HEK293T (cell line): ENCODE measurements at places on chromosomes 13 and 19.

DNA sequence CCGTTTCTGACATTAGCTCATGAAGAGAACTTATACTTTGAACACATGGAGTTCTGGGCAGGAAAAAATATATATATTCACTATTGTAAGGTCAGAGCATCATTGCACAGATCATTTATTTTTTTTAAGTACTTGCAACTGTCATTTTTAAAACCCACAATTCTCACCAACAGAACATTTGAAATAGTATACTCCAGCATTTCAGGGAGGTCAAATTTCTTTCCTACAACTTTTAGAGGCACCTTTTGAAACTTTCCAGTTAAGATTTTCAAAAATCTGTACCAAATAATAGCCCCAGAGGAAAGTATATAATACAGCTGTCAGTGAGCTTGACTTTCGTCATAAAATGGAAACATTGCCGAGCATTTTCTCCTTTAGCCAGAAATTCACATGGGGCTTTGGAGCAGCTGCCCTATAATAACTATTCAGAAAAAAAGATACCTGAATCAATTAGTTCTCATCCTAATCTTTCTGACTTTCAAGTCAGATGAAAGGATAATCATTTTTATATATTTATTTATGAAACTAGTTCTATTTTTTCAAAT lies 10.9 kb downstream of the KCTD12 start:
- DNase-seq, result no peak

DNA sequence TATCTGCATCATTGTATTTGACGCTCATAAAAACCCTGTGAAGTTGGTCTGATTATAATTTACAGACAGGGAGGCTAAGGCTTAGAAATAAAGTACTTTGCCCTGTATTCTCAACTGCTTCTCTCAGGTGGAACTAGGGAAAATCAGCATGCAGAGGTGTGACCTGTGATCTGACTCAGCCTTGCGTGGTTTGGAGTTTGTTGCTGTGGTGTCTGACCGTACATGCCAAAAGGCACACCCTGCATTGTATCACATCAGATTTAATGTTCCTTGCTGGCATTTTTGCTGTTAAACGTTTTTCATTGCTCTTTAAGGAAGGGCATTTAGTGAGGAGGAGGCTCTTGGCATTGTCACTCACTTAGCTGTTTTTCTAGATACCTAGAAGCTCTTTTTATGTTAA lies 58.8 kb upstream of the C1QTNF9B start:
- DNase-seq, result no peak

DNA sequence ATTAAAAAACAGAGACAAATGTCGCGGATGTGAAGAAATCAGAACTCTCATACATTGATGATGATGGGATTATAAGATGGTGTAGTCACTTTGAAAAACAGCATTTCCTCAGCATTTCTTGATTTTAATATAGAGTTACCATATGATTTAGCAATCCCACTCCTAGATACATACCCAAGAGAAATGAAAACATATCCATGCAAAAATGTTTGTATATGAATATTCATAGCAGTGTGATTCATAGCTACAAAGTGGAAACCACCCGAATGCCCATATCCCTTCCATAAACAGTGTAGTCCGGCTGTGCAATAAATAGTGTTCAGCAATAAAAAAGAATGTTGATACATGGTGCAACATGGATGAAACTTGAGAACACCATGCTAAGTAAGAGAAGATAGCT lies 44.6 kb downstream of the DPY19L3 start:
- no peak for DNase-seq

DNA sequence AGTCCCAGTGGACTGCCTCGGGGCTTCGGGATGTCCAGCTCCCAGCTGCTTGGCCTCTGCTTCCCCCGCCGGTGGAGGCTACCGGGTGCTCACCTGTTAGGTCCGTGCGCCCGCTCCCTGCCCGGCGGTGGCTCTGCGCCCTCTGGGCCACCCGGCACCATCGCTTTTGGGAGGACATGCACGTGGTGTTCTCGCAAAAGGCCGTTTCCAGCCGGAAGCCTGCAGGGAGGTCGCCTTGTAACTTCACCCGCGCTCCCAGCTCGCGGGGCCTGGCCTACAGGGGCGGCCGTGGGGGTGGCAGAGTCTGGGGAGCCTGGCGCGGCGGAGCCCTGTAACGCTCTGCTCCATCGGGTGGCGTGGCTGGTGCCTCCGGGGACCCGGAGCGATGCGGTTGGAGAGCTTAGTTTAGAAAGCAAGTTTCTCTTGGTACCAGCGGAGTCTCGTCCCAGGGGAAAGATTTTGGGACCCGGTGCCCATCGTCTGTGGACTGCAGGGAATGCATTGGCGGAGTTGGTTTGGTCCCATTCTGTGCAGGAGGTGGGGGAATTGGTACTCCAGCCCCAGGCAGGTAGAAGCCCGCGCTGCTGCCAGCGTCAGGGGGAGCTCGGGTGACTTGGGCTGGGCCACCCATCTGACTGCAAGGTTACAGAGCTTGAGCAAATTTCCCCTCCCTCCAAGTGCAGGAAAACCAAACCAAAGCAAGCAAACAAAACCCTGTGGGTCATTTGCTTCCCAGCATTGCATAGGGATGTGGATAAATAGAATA lies 673 bp downstream of the SPATA13 start:
- DNase-seq, result no peak

- no peak for DNase-seq
Observed at GRCh38 chr13:111526922-111527321, 206.5 kb downstream of the TEX29 start.

- no peak for DNase-seq
Observed at GRCh38 chr19:18265582-18265981, 8.7 kb downstream of the IQCN start.

DNA sequence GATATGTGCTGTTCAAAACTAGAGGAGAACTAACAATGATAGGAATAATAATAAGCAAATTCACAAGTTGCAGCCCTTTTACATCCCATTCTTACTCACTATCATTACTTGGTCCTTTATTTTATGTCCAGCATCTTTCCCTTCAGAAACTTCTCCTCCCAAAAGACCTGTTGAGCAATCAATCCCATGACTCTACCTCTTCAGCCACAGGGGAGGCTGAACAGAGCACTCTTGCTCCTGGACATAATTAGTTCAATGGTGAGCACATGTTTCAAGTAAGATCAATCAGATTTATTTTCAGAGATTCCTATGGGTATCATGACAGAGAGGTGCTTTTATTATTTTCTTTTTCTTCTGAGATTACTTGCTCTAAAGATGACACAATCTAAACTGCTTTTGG lies 260.0 kb downstream of the COG6 start:
- DNase-seq, result no peak

- DNase-seq, result no peak
Observed at GRCh38 chr19:50409347-50409746, 9.4 kb upstream of the SPIB start.

DNA sequence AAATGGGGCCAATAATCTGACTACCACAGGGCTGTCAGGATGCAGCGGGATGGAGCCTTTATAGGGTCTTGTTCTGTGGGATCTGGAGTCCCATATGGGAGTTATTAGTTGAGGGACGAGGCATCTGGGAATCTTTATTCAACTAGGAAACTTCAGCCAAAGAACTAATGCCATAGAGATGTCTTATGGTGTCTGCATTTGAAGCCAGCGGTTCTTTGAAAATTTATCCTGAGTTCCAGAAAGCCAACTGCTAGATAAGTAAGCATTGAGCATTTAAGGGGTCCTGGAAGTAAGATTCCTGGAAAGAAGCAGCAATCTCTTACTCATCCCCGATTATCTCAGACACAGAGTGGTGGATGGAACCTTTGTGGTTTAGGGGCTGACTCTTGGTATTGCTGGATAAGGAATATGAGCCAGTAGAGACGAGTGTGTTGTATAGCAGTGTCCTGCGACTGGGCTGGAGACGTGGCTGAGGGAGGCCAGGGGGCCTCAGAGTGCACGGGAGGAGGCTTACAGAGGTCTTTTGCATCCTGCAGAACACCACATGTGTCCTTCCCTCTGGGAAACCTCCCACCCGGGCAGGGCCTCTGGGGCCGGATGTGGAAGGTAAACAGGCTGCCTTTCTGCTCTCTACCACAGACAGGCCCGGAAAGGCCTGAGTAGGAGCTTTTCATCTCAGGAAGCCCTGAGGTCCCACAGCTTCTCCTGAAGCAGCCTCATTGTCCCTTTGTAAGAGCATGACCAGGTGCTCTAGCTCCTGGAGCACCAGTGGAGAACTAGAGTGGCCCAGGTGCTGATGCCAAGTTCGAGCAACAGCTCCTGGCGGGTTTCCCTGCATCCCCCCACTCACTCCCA lies 28.8 kb downstream of the ACTN4 start:
- DNase-seq, result no peak

- DNase-seq, result no peak
Observed at GRCh38 chr19:7366701-7367420, 18.1 kb downstream of the ARHGEF18 start.
